NCI-H1092 treated with DMSO at 0.1 percent for 48 hours (cell line): ENCODE measurements at places on chromosomes 13 and 19.

GRCh38 chr13:23608701-23609413 lies 38.6 kb downstream of the TNFRSF19 start:
- no peak for DNase-seq

- DNase-seq = peak; percentile 81
These were observed at the start of gene NUDT19 for GRCh38 chr19:32691291-32691951. Gene NUDT19, plus strand, starts transcription at chr19:32691821. Its CDS starts 140 bp downstream, at chr19:32691961.

DNA sequence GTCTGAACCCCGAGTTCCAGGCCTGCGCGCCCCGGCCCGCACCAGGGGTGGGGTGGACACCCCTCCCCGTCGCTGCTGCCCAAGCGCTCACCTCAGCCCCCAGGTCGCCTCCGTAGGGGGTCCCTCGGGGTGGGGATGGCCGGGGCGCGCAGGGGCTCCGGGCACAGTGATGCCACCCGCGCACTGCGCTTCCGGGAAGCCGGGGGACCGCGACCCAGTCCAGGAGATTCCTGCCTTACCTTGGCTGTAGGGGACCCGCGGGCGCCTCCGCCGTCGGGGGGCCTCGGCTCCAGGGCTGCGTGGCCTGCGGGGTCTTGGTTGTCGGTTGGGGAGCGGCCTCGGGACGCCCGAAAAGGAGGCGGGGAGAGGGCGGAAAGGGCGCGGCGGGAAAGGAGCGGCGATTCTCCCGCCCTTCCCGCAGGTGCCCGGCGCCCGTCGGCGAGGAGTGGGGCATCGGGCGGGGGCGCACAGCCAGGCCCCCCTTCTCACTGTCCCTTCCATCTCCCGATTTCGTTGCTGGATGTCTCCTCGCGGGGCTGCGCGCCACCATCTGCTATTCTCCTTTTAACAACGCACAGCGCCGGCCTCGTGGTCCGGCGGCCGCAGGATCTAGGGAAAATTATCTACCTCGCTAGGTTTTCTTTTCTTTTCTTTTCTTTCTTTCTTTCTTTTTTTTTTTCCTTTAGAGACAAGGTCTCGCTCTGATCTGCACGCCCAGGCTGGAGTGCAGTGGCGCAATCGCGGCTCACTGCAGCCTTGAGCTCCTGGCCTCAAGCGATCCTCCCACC lies at the start of gene KEAP1:
KEAP1 (minus strand) TSS at position 355 of the 788 bp plus-strand sequence. CDS start 3,323 bp downstream, outside the sequence.
- DNase-seq = peak; percentile 76

- DNase-seq = no peak
These were observed 69.8 kb downstream of the ALOX5AP start for GRCh38 chr13:30805132-30805537.

DNA sequence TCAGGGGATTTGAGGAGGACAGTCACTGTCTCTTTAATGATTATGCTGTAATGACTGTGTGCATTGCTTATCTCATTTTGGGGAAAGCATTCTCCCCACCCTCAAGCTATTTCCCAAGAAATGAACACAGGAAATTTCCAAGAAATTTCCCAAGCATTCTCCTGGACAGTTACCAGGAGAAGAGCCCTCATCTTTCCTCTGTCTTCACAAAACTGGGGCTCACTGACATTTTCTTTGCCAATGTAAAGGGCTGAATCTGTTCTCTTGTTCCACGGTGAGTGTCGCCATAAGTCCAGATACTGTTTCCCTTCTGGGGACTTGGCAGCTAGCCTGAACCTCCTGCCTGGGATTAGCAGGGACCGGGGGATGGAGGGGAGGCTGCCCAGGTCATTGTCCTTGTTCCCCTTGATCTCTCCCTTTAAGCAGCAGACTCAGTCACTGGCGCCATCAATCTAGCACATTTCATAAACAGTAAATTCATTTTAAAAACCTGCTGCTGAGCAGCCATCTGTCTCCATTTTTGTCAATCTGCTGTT lies 172.8 kb downstream of the DNAJC15 start:
- DNase-seq = peak; percentile 67

DNA sequence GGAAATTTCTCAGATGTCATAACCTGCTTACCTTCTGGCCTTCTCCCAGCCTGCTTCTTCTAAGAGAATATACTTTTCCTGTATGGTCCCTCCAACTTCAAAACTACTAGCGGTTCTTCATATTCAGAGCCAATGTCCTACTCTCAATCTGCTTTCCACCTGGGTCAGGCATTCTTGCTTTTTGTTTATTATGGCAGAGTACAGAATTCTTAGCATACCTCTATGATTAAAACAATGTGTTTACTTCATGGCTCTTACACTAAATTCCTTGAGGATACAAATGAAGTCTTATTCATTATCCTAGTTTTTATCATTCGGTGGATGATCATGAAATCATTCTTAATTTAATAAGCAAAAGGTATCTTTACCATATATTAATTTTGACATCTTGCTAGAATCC lies 484.2 kb upstream of the SLITRK1 start:
- no peak for DNase-seq

DNA sequence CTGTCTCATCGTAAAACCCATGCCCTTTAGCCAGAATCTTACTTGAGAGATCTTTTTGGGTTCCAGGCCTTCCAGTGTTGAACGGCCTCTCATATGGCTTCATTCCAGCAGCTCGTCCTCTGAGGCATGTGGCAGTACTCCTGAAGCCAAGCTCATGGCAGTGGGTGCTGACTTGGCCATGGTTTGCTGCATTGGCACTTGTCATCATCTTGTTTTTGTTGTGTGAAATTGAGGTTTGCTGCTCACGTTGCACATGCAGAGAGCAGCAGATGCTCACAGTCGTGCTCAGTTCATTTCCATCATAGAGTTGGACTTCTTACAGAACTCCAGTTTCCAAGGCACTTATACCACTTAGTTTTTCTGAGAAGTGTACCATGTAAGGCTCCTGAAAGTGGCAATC lies 14.9 kb downstream of the TEX29 start:
- no peak for DNase-seq

DNA sequence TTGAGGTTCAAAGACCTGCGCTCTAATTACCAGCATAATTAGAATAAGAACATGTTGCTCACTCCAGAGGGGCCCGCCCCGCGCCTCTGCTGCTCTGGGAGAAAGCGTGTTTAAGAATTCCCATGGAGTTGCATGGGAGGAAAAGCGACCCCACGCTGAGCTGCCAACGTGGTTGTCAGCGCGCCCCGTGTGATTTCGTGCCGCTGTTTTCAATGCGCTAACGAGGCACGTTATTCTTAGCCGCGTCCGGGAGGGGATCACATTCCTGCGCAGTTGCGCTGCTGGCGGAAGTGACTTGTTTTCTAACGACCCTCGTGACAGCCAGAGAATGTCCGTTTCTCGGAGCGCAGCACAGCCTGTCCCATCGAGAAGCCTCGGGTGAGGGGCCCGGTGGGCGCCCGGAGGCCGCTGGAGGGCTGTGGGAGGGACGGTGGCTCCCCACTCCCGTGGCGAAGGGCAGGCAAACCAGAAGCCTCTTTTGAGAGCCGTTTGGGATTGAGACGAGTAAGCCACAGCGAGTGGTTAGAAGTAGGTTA lies 173.8 kb upstream of the SOX1 start:
- no peak for DNase-seq

DNA sequence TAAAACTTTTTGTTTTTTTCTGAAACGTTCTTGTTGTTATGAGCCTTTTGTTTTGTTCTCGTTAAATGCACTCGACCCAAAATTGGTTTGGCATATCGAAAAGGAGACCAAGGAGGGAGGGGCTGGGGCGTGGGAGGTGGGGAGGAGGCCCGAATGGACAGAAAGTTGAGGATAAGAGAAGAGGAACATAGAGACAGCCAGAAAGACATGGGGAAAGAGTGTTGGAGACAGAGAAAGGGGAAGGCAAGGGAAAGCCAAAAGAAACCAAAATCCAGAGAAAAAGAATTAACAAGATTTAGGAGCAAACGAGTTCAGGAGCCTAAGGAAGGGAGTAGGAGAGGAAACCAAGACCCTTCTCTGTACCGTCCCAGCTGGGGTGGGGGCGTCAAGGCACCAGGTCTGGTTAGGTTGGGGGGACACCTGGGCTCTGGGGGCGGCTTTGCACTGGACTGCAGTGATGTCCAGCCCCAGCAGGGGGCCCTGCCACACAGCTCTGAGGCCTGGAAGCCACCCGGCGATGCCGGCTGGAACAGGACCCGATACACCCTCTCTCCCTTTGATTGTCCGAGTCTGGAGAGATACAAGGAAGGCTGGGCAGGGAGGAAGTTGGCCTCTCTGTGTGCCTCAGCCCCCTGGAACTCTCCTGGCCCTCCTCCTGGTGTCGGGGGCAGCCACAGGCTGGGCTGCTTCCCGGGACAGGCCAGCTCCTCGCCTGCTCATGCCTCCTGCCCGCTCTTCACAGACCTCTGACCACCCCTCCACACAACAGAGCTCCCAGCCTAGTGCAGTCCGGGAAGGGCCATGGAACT lies 11.6 kb upstream of the ASF1B start:
- DNase-seq = peak; percentile 24

- no peak for DNase-seq
These were observed 168.5 kb downstream of the LMO7 start for GRCh38 chr13:75804605-75805004.

DNA sequence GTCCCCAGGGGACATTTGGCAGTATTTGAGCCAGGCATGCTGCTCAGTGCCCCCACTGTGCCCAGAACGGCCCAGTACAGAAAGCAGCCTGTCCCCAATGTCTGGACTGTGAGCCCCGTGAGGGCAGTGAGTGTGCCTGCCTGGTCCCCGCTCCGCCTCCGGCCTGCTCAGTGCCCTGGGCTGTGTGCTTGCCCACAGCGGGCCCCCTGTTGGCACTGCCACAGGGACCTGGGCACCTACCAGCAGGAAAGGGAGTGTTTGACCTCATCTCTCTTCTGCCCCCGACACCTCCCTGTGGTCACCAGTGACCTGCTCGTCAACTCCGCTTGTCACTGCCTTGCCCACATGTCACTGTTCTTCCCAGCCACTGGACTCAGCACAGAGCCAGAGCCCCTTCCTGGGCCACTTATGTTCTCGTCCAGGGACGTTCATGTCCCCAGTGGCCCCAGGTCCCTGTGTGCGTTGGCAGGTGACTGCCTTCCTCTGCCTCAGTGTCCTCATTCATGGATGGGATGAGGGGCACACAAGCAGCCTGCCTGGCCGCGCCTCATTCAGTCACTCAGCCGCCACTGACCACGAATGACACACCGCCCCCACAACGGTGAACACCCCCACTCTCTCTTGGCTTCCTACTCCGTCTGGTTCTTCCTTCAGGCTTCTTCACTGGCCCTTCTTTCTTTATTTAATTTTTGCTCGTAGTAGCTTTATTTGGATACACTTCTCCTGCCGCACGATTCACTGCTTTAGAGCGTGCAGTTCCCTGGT lies 2.8 kb downstream of the FZR1 start:
- DNase-seq = no peak

- no peak for DNase-seq
These were observed 101.3 kb upstream of the SLC15A1 start for GRCh38 chr13:98853771-98854221.

DNA sequence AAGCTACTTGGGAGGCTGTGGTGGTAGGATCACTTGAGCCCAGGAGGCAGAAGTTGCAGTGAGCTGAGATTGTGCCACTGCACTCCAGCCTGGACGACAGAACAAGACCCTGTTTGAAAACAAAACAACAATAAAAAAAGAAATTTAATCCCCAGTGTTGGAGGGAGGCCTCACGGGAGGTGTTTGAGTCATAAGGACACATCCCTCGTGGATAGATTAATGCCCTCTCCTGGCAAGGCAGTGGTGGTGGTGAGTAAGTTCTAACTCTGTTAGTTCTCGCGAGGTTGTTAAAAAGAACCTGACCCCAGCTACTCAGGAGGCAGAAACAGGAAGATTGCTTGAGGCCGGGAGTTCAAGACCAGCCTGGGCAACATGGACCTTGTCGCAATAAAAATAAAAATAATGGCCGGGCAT lies 27.6 kb upstream of the SIN3B start:
- no peak for DNase-seq

DNA sequence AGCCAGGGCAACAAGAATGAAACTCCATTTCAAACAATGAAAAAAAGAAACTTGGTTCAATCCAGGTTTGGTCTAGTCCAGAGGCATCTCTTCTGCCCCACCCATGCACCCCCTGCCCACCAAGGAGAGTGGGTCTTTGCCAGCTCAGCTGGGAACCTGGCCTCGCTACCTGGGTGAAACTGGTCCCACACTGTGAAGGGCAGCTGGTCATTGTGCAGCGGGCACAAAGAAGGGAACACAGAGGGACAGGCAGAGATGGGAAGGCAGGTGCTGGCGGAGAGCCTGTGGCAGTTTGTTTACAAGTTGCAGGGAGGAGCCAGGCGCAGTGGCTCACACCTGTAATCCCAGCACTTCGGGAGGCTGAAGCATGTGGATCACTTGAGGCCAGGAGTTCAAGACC lies 50.2 kb downstream of the CPAMD8 start:
- DNase-seq = no peak

- DNase-seq = peak; percentile 87
These were observed at the start of gene RABAC1 for GRCh38 chr19:41959056-41960053. Gene RABAC1, minus strand, starts transcription at chr19:41959321. Its CDS starts 29 bp downstream, at chr19:41959292.

GRCh38 chr19:660793-661426 lies 2.1 kb downstream of the RNF126 start:
- no peak for DNase-seq

GRCh38 chr19:6803036-6803404 lies 30.5 kb downstream of the VAV1 start:
- no peak for DNase-seq

DNA sequence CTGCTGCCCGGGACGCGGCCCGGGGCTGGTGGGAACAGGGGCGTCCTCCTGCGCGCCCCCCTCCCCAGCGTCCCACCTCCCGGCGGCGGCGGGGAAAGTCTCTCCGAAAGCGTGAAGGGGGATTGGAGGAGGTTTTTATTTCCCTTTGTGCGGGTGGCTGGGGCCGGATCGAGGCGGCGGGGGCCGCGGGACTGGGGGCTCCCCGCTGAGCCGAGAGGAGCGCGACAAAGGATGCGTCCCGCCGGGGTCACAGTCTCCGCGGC lies 132 bp downstream of the SHD start:
- DNase-seq = no peak

- no peak for DNase-seq
These were observed 693 bp upstream of the TMED1 start for GRCh38 chr19:10836479-10837330.

DNA sequence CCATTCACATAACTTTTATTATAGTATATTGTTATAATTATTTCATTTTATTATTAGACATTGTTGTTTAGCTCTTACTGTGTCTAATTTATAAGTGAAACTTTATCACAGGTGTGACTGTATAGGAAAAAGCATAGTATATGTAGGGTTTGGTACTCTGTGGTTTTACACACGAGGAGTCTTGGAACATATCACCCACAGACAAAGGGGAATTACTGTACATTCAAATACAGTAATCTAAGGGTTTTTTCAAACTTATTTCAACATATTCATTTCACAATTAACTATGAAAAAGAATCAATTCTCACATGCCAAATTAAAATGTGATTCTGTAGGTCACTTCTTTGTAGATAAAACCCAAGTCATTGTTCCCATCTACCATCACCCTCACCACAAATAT lies 46.0 kb downstream of the RBM26 start:
- no peak for DNase-seq

DNA sequence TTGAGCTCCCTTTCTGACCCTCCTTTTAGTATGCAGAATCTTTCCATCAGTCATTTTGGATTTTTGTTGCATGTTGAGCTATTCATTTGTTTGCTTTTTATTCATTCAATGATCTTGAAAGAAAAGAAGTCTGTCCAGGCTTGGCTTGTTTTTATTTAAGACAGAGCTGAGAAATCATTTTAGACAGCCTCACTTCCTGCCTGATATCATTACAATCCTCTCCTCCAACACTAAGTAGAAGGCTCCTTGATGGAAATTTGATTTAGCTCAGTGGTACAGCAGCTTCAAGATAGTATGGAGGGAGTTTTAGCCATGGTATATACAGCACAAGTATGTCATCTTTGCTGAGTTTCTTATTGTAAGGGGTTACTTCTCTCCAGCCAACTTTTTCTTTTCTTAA lies 28.4 kb downstream of the MBNL2 start:
- DNase-seq = no peak
